ENCODE measurements at places on chromosomes 2 and 18.

DNA sequence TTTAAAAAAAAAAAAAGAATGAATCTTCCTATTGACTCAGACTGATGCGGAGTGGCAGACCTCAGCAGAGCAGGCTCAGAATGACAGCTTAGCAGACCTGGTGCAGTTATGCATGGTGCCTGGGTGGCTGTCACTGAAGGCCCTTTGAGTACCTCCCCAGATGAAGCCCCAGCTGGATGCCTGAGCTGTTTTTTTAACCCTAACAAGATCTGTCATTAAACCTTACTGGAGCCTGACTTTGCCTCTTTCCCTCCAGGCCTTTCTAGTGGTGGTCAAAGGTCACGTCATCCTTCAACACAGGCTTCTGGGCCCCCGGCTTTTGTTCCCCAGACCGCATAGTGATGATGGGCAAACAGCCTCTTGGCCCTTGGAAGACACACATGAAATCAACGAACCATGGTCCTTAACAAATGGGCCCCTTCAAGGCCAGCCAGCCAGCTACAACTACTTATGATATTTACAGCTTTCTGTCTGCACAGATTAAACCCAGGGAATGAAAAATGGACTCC, 138.3 kb upstream of the CYP1B1 start:
- no peak for DNase-seq

DNA sequence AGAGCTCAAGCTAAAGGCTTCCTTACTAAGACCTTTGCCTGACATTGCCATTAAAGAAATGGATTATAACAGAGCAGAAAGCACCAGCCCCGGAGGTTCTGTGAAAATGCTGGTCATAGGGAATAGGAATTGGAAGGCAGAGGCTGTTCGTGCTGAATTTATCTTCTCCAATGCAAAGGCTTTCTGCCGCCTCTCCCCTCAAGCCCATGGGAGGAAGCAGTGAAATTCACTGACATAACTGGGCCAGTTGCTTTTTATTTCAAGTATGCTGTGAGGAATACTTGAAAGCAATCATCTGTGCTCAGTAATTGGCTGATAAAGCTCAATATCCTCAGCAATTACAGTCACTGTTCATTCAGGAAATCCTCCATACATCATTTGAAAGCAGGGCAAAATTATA, 85.4 kb upstream of the LINC00305 start:
- DNase-seq = no peak

- DNase-seq = no peak
Observed at GRCh38 chr2:186591506-186591890, 1.6 kb downstream of the ITGAV start.

GRCh38 chr2:65057391-65058052, 1.3 kb downstream of the CEP68 start:
- no peak for DNase-seq

DNA sequence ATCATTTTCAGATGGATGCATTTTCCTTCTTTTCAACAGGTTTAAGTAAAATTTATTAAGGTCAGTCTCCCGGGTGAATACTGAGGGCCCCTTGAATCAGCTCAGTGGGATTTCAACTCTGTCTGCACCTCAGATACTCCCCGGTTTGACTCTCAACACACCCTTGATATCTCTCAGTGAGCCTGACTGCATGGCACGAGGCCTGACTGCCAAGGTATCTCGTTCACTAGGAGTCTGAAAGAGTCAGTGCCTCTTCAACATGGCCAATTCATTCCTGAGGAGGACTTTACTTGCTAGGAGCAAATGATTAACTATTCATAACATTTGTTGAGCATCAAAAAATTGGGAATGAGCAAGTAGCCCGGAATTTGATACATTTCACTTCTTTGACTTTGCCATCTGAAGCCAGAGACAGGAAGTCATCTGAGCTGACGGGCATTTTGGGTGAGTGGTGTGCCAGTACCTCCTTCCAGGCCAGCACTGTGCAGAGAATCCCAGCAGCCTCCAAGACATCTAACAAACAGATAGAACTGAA, 81.0 kb downstream of the VAPA start:
- DNase-seq = no peak

GRCh38 chr2:10257036-10257435, 45.7 kb upstream of the HPCAL1 start:
- DNase-seq = no peak

GRCh38 chr2:223980397-223980735, 23.1 kb downstream of the MRPL44 start:
- DNase-seq = no peak

- DNase-seq = no peak
Observed at GRCh38 chr2:119435081-119435952, 3.7 kb downstream of the TMEM37 start.

DNA sequence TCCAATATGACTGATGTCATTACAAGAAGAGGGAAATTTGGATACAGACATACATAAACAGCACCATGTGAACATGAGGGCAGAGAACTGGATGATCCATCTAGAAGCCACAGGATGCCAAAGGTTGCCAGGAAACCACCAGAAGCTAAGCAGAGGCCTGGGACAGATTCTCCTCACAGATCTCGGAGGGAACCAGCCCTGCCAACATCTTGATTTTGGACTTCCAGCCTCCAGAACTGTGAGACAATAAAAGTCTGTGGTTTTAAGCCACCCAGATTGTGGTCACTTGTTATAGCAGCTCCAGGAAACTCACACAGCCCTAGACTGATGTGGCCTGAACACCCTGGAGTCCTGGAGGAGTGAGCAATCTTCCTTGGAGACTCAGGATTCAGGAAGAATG, 351.6 kb downstream of the EIPR1 start:
- DNase-seq = no peak

DNA sequence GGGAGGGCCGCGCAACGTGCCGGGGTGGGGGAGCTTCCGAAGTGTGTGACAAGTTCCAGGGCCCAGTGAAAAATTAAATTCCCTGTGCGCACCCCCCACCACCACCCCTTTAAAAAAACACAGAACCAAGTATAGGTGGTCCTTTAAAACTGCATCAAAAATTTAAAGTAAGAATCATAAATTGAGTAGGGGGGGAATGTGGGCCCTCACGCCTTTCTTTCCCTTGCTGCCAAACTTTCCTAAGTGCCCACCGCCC, 2.5 kb downstream of the BCL11A start:
- no peak for DNase-seq

- peak; percentile 83 for DNase-seq
Observed at GRCh38 chr2:241271706-241272302, 43.7 kb downstream of the HDLBP start.

GRCh38 chr2:234632527-234633391, 135.9 kb upstream of the ARL4C start:
- DNase-seq = peak; percentile 82

DNA sequence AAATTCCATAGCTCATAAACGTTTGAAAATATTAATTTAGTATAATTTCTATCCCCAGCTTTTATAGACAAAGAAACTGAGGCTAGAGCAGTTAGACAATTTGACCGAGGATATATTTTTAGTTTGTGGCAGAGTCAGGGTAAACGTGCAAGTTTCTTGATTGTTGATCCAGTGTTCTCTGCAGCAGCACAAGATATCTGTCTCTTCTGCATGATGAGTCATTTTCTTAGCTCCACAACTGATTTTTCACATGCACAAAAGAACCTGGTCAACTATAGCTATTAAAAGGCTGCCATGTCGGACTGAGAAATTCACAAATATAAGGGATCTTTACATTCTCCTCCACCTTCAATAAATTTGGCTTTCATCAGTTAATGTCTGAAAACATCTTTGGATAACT, 143.4 kb upstream of the CYP26B1 start:
- no peak for DNase-seq

- DNase-seq = no peak
Observed at GRCh38 chr2:30465171-30465545, 18.1 kb downstream of the LCLAT1 start.

- no peak for DNase-seq
Observed at GRCh38 chr2:118851650-118852049, 4.2 kb upstream of the EN1 start.

DNA sequence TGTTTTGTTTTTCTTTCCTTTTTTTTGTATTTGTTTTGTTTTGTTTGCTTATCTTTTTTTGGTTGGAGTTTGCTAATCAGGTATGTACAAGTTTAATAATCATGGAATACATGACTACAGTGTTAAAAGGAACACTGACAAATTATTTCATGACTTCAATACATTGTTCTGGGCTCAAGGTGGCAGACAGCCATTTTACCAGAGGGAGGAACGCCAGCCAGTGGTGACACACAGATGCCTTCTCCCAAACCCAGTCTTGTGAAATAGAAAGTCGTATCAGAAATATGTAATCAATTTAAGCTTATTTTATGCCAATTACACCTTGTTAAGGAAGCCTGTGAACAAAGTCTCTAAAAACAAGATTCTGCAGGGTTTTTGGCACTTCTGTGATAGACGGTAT, 264.0 kb upstream of the EPHA4 start:
- DNase-seq = peak; percentile 43

- DNase-seq = no peak
Observed at GRCh38 chr2:38466876-38467767, 90.0 kb upstream of the ATL2 start.

DNA sequence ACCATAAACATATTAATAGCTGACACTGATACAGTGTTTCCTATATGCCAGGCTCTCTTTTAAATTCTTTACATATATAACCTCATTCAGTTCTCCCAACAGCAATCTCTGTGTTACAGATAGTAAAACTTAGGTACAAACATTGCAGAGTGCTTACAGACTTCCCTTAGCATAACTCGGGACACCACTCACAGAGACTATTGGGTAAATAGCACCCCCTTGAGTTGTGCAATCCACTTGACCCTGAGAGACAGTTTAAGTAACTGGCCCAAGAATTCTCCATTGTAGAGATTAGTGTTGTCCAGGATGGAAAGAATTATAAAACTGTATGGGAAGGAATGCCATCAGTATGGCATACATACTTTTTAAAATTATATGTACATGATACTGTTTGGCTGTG, 110.1 kb downstream of the POLE4 start:
- DNase-seq = no peak

DNA sequence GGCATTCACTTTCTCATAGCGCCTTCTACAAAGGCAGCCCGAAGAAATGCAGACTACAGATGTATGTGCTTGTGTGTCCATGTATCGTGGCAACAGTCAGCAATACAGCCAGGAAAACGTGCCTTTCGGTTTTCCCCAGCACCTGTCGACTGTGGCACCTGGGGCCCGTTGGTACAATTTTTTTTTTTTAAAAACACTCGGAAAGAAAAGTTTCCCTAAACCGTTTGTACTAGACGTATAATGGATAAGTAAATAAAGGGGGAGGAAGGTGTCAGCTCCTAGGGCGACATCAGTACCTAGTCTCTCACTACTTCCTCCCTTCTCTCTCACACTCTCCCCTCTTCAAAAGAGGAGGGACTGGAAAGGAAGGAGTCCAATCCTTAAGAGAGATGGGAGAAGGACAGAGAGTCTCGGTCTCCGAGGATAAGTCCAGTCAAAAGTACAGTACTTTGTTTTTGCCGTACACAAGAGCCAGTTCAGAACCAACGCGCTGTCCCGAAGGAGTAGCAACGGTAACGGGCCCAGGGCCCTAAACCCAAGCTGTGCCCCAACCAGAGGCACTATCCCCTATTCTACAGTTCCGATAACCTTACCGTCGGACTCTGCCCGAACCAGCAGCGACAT, 759 bp downstream of the PPP4R3B start:
- DNase-seq = peak; percentile 14

- no peak for DNase-seq
Observed at GRCh38 chr18:13363359-13363758, 144.8 kb downstream of the LDLRAD4 start.

- DNase-seq = peak; percentile 8
Observed at GRCh38 chr18:36633961-36634412, 194.8 kb downstream of the TPGS2 start.

GRCh38 chr2:70454936-70455544, 98.6 kb downstream of the TGFA start:
- no peak for DNase-seq

DNA sequence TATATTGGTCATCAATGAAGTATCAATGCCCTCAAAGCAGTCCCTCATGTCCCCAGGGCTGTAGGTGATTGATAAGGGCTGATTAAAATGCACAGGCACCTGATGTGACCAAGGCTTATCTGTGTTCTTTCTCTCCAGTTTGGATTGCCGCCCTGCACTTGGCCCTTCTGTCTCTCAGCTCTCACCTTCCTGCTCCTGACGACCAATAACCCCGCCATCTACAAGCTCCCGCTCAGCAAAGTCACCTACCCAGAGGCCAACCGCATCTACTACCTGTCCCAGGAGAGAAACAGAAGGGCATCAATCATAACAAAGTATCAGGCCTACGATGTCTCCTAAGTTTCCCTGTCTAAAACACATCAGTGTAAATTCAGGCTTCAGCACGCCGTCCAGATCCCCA, 41.8 kb upstream of the SLC14A1 start:
- DNase-seq = no peak

Data from MG63 (cell line).